ENCODE measurements at places on chromosomes 5 and 9. TPM values are rescaled to one million over a fixed set of nuclear protein-coding genes. Genes with fewer than 3 reads are reported as not detected.
A peak's percentile ranks its signal among the peaks of the same experiment; 100 is the strongest.

GRCh38 chr5:110335361-110336066 lies 391.0 kb downstream of the TMEM232 start:
- H3K4me1 ChIP-seq, result no peaks in the 10 kb centered on the region
- no peak overlapping the region for H3K27ac ChIP-seq
- H3K36me3 ChIP-seq, result no peaks in the 10 kb centered on the region

- H3K27me3 ChIP-seq, result no peaks in the 10 kb centered on the region
- DNase-seq, result no peak
- H3K27ac ChIP-seq, result no peak overlapping the region
- peaks cover 11% of the 10 kb centered on the region for H3K4me1 ChIP-seq
- no peaks in the 10 kb centered on the region for H3K36me3 ChIP-seq
- H3K4me3 ChIP-seq, result no peak overlapping the region
Observed at GRCh38 chr9:123322273-123323195, 33.5 kb upstream of the CRB2 start.

DNA sequence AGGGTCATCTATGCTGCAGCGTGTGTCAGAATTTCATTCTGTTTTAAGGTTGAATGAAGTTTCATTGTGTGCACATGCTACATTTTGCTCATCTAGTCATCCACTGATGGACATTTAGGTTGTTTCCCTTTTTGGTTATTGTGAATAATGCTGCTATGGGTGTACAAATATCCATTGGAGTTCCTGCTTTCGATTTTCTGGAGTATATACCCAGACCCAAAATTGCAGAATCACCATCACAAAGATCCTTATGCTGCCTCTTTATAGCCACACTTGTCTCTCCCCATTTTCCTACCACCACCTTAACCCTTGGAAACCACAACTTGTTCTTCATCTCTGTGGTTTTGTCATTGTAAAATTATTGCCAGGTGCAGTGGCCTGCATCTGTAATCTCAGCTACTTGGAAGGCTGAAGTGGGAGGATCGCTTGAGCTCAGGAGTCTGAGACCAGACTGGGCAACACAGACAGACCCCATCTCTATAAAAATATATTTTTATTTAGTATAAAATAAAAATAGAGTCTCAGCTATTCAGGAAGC lies 166.2 kb downstream of the HSD17B3 start:
- no peaks in the 10 kb centered on the region for H3K36me3 ChIP-seq
- peaks cover 8% of the 10 kb centered on the region for H3K27me3 ChIP-seq
- H3K4me1 ChIP-seq, result peaks cover 19% of the 10 kb centered on the region
- H3K27ac ChIP-seq, result no peak overlapping the region

The GLRX gene
- 21.0 TPM for total RNA-seq

The TMED9 gene
- total RNA-seq, result 49.0 TPM

DNA sequence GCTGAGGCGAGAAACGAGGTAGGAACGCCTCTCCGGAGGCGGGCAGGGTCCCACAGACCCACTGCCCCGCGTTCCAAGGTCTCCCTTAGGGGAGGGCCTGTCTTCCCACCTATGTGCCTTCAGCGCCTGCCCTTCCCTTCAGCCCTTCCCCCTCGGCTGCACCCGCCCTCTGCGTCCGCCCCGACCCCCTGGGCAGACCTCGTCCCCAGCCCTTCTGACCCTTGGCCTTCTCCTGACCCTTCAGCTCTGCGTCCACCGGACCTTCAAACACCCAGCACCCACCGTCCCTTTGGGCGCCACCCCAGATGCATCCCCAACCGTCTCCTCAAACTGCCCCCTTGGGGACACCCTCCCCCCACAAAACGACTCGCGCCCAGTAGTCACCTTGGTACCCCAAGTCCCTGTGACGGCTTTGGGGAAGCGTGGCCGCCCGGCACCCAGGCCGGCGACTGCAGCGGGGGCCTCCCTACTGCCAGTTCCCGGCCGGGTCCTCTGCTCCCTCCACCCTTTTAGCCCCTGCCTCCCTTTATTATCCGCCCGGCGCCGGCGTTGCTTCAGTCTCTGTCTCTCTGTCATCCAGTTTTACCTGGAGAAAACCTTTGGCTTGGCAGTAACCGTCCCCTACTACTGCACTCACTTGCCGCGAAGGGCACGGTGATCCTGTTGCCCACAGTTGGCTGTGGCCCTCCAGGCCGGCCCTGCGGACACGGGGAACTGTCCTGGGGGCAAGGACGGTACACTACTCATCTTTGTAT lies 421 bp downstream of the RUSC2 start:
- peak; percentile 40 for DNase-seq
- peaks cover 8% of the 10 kb centered on the region for H3K4me1 ChIP-seq
- H3K27ac ChIP-seq, result no peak overlapping the region
- H3K4me3 ChIP-seq, result peak overlapping the region; percentile 78
- no peaks in the 10 kb centered on the region for H3K27me3 ChIP-seq
- H3K36me3 ChIP-seq, result no peaks in the 10 kb centered on the region

GRCh38 chr9:104836767-104837166 lies 72.8 kb downstream of the NIPSNAP3B start:
- H3K27me3 ChIP-seq, result no peaks in the 10 kb centered on the region
- H3K4me1 ChIP-seq, result peaks cover 10% of the 10 kb centered on the region
- H3K4me3 ChIP-seq, result no peak overlapping the region
- no peak for DNase-seq
- H3K27ac ChIP-seq, result no peak overlapping the region
- H3K36me3 ChIP-seq, result no peaks in the 10 kb centered on the region

Data from neural progenitor cell (in vitro differentiated cells).